ENCODE measurements at places on chromosomes 4 and X.

DNA sequence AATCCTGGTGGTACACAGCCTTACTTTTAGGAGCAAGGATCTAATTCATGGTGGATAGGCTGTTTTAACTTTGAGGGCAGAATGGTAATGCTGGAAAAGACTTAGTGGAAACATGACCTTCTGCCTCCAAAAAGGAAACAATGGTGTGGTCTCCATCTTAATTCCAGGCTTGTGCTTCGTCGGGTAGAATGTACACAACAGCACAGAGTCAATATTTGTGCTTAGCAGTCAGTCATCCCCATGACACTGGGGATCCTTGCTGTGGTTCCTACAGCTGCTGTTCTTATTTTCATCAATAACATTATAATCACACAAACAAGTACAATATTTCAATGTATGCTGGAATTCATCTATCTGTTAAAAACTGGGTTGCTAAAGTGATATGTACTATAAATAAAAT is 104.4 kb downstream of the HHIP start:
- no peak for DNase-seq

DNA sequence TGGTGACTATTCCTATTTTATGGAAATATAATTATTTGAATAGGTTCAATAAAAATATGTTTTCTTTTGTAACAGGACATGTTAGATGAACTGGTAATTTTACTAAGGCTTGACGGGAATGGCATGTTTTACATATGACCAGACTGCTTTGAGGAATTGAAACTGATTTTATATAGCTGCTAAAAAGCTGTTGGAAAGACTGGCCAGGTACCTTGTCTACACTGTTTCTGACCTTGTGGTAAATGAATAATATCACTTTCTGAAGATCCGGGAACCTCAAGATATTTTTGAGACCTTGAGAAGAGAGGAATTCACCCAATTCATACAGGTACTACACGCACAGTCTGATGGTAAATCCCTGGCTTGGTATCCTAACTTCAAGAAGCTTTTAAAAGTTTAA is 42.1 kb upstream of the USP46 start:
- no peak for DNase-seq

DNA sequence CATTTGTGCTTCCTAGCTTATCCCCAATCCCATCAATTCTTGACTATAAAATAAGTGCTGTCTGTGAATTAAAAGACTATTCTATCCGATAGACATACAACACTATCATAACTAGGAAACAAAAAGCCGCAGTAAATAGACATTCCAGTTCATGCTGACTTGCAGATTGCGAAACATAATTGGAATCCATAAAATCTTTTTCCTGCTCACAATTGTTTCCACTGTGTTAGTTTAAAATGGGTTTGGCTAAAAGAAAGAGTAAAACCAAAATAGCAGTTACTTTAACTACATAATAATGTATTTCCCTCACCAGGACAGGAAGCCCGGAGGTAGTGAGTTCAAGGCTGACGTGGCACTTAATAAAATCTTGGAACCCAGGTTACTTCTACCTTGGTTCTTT is 17.2 kb downstream of the SMIM31 start:
- no peak for DNase-seq

- no peak for DNase-seq
Measured at GRCh38 chrX:67607466-67607865, 63.6 kb downstream of the AR start.

DNA sequence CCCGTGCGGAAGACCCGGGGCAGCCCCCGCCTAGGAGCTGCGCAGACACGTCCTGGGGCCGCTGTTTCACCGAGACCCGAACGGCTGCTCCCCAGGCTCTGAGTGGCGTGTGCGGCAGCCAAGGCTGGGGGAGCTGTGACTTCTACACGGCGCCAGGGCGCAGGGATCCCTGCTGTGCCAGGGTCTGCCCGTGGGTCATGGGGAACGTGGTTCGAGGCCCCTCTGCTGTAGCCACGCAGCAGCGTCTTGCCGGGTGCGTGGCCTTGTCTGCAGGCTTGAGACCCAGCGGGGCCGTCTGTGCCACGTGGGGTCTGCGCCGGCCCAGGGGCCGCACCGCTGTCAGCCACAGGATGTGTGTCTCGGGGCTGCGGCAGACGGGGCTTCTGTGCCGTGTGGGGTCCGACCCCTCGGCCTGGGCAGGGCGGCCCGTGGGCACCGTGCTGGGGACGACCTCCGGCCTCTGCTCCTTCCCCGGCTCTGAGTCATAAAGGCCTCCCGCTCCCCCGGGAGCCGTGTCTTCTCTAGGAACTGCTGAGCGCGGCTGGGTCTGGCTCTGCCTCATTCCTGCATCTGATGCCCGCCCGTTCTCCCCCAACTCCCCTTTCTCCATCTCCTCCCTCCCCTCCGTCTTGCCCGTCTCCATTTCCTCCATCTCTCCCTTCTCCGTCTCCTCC is 12.7 kb upstream of the GTPBP6 start:
- no peak for DNase-seq
